AML-193 (cell line): ENCODE measurements at places on chromosomes 2 and 18.

GRCh38 chr18:74930616-74931015 lies 278.3 kb downstream of the PTGR3 start:
- DNase-seq: no peak

DNA sequence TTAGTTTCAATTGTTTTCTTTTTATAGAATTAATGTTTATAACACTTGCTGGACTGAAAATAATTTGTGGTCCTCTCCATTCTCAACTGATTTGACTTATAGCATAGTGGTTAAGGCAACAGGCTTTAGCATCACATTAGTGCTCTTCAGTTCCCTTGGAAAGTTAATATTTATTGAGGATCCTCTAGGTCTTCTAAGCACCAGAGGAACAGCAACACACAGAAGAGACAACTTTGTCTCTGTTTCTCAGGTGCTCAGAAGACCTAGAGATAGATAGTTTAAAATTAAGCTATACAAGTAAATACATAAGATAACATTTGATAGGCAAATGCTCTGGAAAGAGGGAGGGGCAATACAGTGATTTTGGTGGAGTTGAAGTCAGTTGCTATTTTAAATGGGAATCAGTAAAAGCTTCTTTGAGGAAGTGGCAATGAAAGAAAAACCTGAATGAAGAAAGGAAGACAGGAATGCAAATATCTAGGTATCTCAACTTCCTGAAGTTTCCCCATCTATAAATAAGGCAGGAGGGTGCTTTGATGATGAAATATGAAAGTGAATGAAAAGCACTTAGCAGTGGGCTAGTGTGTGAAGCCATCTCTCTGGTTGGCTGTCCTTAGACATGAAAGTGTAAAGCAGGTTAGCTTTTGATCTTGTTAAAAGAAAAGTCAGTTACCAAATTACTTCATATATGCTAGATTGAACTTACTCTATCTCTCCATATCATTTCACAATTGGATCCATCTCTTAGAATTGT lies 7.9 kb downstream of the NEUROD1 start:
- no peak for DNase-seq

DNA sequence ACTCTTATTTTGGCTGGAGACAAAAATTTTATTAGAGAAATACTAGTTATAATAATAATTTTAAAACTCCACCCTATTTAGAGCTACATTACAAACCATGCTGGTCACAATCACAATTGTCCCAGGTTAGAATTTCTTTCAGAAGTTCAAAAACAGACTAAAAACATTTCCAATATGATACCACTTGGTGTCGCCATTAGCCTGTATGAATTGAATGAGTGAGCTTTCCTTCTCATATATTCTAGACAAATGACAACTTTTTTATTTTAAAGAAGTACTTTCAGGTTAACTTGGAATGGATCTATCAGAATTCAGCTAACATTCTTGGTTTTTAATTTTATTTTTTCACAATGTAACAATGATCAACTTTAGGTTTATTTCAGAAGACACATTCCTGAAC lies 48.0 kb downstream of the SERPINB8 start:
- peak; percentile 7 for DNase-seq

DNA sequence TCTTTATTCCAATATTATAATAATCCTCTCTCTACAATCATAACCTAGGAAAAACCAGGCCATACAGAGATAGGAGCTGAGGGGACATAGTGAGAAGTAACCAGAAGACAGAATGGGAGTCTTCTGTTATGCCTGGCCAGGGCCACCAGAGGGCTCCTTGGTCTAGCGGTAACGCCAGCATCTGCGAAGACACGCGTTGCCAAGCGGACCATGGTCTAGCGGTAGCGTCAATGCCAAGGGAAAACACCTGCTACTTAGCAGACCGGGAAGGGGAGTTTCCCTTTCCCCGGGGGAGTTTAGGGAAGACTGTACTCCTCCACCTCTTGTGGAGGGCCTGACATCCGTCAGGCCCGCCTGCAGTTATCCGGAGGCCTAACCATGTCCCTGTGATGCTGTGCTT lies 36.6 kb downstream of the ARL6IP6 start:
- no peak for DNase-seq

DNA sequence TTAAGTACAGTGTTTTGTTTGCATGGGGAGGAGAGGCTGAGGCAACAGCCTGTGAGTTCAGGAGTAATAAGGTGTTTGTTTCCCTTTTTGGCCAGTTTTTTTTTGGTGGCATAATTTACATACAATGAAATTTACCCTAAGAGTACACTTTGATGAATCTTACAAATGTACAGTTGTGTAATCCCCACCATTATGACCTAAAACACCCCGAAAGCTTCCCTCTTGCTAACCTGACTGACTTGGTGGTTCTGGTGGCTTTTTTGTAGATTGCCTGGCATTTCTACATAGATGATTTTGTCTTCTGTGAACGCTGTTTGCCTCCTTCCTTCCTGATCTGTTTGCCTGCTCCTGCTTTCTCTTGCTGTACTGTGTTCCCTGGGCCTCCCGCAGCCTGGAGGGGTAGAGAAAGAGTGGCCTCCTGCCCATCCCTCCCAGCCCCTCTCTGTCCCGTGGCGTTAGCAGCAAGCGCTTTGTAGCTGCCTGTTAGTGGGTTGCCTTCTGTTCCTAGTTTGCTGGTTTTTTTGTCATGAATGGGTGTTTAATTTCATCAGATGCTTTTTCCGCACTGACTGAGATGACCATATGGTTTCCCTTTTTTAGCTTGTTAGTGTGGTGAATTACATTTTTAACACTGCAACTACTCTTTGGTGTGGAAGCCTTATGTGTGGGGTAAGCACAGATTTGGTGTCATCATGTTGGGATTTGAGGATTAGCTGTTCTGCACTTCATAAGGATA lies 32.1 kb downstream of the ASAP2 start:
- DNase-seq: no peak

DNA sequence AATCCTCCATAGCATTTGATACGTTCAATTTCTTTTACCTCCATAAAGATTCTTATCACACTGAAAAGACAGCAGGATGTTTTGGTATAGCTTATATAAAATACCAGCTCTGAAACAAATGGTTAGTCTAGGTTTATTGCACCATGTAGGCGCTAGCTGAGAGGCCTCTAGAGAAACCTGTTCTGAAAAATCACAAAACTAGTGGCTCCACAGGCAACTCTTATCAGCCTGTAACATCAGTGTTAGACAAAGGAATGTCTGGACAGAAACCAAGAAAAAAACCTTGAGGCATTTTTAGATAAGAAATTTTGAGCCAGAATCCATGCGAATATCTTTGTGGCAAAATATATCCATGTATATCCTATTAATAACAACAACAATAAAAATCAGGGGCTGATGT lies 440.4 kb upstream of the MAP2 start:
- DNase-seq: no peak

GRCh38 chr2:120272763-120273481 lies 20.3 kb downstream of the RALB start:
- no peak for DNase-seq

DNA sequence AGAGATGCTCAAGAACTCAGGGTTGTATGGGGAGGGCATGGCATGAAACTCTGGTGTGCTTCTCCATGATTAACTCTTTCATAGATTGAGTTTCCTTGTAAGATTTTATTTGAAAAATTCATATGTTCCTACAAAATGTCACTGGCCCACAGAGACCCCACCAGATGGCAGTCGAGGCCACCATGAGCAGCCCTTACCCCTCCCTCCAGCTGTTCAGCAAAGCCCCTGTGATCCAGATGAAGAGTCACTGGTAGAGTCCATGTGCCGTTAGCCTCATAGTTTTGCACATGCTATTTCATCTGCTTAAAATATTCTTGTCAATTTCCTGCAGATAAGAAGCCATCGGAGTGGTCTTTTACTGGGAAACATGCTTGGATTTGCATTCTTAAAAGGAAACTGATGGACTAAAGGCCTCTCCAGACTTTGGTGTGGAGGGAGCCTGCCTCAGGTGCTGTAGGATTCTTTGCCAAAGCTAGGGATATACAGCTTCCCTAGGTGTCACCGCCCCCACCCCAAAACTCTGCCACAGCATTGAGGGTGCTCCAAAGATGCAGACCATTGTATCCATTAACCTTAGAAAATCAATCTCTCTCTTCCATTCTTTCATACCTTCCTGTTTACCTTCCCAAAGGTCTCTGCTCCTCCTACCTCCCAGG lies 18.8 kb downstream of the ZNF385B start:
- DNase-seq: no peak

- no peak for DNase-seq
These were observed 190.8 kb downstream of the RTP5 start for GRCh38 chr2:242060212-242060835.

GRCh38 chr2:233795735-233796171 lies 17.6 kb downstream of the MROH2A start:
- no peak for DNase-seq

GRCh38 chr18:59735269-59735860 lies 38.1 kb upstream of the CCBE1 start:
- no peak for DNase-seq

DNA sequence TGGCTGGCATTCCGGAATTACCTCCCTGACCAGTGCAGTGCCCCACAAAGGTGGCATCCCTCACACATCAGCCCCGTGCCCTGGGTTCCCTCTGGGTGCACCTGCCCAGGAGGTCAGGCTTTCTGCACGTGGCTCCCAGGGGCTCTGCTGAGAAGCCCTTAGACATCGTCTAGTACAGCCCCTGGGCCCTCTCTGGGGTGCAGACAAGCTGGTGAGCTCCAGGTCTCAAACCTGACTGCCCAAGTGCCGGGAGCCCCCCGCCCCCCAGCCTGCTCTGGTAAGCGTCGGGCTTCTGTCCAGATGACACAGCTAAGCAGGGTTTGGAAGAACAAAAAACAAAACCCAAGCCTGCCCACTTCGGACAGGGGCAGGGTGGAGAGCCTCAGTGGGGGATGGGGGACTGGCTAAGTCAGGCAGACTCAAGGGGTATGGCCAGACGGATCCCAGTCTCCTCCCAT lies 20.2 kb downstream of the TWIST2 start:
- DNase-seq: no peak

GRCh38 chr2:120715941-120716340 lies 19.7 kb upstream of the GLI2 start:
- DNase-seq: no peak

DNA sequence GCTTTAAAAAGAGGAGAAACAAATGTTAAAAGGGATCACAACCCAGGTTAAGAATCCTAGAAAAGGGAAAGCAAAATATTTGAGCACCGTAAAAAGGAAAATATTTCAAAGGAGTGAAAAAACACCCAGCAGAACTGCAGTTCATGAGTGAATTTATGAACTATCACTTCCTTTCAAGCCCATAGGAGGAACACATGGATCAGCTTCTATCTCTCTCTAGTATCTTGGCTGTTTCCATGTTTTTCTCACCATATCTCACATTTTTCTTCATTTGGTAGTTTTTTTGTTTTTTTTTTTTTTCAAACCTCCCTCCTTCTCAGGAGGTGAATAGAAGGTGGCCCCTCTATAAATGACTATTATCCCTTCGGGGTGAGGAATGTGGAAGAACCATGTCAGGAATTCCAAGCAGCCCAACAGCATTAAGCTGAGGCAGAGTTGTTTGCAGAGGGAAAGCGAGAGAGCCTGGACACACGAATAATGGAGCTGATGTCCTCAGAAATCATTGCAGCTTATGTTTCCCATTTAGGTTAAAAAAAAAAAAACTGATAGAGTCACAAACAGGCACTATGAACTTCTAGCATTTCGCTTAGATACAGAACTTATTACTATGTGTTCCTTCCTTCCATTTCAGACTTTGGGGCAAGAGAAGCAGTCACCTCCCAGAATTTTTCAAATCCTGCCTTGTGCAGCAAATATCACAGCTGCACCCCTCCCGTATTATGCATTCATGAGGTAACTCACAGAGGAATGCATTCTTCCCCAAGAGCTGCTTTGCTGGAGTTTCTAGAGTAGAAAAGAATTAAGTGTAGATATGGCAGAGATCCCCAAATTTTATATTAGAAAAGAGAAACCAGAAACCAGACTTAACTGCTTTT lies 315.6 kb downstream of the IRS1 start:
- DNase-seq: no peak

- no peak for DNase-seq
These were observed 694.2 kb upstream of the GYPC start for GRCh38 chr2:125961739-125962138.

- no peak for DNase-seq
These were observed 9.1 kb downstream of the LCLAT1 start for GRCh38 chr2:30456106-30456505.

DNA sequence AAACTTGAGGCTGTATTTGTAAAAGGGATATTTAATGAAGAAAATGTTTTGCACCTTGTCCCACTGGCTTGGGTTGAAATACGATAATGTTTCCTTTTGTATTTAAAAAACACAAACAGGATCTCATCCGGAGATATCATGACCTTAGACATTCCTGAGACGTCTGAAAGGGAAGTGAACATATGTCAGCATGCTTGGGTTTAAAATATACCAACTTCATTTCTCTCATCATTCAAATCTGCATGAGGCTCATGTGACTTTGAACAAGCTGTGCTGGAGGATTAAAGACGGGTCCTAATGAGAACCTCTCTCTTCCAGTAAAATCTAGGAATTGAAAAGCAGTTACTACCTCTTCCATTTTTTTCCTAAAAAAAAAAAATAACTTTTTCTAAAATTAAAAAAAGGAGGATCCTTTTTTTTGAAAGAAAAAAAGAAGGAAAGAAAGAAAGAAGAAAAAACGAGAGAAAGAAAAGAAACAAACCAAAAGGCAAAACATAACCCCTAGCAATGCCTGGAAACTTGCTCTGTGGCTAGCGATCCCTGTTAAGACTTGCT lies 106.8 kb upstream of the ZFP36L2 start:
- no peak for DNase-seq

- DNase-seq: peak; percentile 81
These were observed at the start of gene FAM124B for GRCh38 chr2:224401641-224402342. Gene FAM124B, minus strand, starts transcription at chr2:224402107. Its CDS starts 339 bp downstream, at chr2:224401768.
